HFFc6 (cell line): ENCODE measurements at places on chromosomes 4 and X. TPM values are rescaled to one million over a fixed set of nuclear protein-coding genes. Genes with fewer than 3 reads are reported as not detected.

TMSB15A gene
- 2.4 to 2.6 TPM (median 2.6 TPM) in 3 replicates for total RNA-seq

ARHGEF38 gene
- total RNA-seq, result not detected in 2 replicates

FRG1 gene
- total RNA-seq, result 31.1 to 36.0 TPM (median 33.5 TPM) in 3 replicates

CC2D2A gene
- 18.4 to 22.6 TPM (median 19.3 TPM) in 3 replicates for total RNA-seq

RAB9B gene
- total RNA-seq, result 0.24 to 0.28 TPM (median 0.25 TPM) in 3 replicates

GRCh38 chrX:112820364-112821268 is 20.0 kb downstream of the AMOT start:
- DNase-seq, result no peak

DNA sequence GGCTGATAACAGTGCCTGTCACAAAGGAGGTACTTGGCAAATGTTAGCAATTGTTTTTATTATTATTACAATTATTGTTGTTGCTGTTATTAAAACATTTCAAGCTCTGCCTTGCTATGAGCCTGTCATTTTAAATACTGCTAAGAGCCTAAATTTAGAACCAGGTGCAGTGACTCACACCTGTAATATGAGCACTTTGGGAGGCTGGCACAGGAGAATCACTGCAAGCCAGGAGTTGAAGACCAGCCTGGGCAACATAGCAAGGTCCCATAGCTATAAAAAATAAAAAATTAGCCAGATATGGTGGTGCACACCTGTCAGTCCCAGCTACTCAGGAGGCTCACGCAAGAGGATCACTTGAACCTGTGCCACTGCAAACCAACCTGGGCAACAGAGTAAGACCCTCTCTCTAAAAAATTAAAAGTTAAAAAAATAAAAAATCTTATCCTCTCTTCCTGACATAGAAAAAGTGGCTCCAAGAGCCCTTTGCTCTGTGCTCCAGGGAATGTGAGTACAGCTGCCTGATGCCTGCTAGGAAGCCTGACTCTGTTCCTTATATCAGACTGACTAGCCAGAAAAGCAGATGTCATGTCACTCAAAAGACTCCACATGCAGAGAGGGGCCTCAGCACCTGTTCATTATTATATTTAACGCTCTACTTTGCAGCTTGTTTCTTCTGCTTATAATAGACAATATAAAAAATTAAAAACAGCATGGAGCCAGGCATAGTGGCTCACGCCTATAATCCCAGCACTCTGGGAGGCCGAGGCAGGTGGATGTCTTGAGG is 234.0 kb downstream of the OPHN1 start:
- DNase-seq, result no peak

GRCh38 chr4:140469791-140470733 is 28.0 kb downstream of the MGAT4D start:
- DNase-seq, result no peak

- DNase-seq, result no peak
Measured at GRCh38 chr4:2888886-2889285, 45.2 kb downstream of the ADD1 start.

DNA sequence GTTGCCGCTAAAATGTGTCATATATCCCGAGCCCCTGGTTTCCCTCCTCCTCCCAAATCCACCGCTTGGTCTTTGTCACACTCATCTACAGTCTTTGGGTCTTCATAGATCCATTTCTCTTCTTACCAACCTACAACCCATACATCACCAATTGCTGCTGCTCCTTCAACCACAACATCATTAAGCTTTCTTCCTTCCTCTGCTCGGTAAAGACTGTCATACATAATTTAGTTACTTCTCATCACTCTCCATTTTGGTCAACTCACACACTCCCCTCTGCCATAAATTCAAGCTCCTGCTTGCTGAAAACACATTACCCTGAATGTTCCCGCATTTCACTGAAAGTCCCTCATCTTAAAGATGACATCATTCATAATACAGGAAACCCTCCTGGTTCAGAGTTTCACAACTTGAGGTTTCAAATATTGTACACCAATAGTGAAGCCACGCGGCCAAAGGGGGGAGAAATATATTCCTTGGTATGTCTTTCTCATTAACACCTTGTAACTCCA is 1.7 kb upstream of the DCTD start:
- no peak for DNase-seq

DNA sequence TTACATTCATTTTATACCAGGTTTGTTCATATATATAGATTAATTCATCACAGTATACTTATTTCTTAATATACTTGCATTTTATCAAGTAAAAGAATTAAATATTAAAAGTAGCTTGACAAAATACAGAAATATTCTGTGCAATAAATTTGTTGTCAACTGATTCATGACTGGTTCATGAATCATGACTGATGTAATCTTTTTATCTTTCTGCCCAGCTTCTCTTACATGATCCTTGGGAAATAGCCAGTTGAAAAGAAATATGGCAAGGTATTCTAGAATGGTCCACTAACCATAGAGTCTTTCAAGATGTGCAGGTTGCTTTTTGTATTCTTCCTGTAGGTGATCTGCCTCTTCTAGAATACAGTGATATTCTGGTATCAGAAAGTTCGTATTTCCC is 4.2 kb upstream of the CCNA2 start:
- DNase-seq, result peak; percentile 29

GRCh38 chr4:115158296-115158695 is 44.9 kb upstream of the NDST4 start:
- no peak for DNase-seq

GRCh38 chrX:20433388-20433775 is 166.7 kb upstream of the RPS6KA3 start:
- DNase-seq, result peak; percentile 10

- no peak for DNase-seq
Measured at GRCh38 chrX:16427668-16428067, 222.3 kb upstream of the S100G start.
